ENCODE measurements at places on chromosomes 2 and 18.

DNA sequence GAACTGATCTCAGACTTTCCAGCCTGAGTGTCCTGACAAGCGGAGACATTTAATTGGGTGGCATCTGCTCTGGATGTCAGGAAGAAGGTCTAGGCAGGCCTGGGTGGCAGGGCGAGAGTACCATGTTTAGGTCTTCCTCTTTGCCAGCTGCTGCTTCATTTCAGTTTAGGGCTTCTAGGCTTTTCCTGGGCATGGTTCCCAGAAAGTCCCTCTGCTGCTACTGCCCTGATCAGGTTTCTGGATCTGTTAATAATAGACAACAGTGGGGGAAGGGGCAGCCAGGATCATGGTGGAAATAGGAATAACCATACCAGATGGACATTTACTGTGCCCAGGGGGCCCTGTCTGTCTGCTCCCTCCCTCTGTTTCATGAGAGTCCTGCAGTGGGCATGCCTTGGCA is 2.3 kb upstream of the PLCD4 start:
- no peak for DNase-seq

GRCh38 chr2:66481100-66481549 is 46.2 kb downstream of the MEIS1 start:
- no peak for DNase-seq

GRCh38 chr2:8418721-8419120 is 263.1 kb upstream of the ID2 start:
- DNase-seq: no peak

- no peak for DNase-seq
Observed at GRCh38 chr2:134869946-134870736, 31.7 kb downstream of the ACMSD start.

DNA sequence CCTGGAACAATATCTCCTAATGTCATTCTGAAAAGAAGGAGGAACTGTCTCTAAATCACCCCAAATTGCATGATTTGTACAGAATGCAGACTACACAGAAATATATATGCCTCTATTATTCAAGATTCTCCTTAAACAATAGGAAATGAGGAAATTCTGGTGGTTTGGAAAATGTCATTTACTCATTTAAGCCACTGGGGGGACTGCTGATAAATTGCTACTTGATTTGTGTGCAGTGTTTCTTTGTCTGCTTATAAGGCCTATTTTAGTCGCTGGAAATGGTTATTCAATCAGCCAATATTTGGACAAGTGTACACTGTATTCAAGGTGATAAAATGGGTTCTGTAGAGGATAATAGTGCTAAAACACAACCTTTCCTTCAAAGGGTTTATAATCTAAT is 801.9 kb upstream of the CELF4 start:
- DNase-seq: no peak

DNA sequence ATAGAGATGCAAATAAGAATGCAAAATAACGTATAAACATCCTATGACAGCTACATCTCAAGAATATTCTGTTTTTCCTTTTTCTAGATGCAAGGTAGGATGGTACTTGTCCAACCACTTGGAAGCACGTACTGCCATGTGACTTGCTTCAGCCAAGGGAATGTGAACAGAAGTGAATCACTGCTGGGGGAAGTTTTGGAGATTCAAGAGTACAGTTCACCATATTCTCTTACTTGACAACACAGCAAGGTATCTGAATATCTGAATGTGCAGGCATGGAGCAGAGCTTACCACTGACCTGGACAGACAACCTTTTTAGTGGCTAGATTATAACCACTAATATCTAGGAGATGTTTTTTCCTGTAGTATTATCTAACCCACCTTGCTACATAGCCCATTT is 53.0 kb downstream of the TRIP12 start:
- no peak for DNase-seq

DNA sequence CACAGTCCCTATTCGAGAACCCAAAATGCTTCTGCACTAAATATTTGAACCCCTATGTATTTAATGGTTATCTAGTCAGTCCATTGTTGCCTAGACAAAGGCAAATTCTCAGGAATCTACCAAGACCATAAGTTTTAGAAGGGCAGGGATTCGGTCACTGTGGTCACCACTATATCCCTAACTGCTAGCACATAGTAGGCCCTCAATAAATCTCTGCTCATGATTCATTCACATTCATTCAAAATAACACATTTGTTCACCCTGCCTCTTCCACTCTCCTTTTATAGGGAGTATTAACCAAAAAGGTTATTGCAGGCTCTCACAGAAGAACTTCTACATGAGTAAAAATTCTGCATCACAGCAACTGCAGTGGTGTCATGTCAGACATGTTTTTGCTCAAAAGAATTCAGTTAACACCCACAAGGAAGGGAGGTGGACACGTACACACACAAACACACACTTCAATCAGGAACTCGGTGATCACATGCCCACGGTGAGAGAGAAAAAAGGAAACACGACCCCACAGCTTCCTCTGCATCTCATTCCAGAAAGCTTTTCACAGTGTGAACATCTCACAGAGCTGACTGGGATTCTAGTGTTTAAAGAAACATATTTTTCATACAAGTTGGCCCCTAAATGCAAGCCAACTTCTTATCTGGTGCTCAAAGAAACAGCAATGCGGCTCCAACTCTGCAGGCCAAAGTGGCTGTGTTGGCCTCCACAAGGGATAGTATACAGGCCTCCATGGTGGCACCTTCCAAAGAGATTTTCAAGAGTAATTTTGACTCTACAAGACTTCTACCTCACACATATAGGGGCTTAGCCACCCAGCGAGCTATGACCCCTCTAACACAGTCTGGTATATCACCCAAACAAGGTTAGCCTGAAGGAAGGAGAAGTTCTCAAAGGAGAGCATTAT is 98.0 kb downstream of the ANKRD44 start:
- no peak for DNase-seq

- DNase-seq: no peak
Observed at GRCh38 chr2:106065268-106065982, 128.7 kb downstream of the UXS1 start.

DNA sequence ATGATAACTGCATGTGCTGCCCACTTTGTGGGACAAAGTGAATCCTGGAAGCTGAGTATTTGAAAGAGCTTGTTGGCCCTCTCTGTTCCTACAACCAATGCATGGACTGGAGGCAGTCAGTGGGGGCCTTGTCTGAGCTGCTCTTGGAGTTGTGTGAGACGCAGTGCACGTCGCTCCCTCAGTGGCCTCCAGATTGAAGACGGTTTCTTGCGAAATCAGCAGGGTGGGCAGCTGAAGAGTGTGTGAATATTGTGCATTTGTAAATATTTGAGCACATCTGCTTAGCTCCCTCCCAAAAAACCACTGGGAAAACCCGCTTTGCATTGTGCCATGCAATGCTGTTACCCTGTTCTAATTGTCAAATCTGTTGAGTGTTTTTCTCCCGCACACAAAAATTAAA is 782.8 kb downstream of the PLCL1 start:
- no peak for DNase-seq

GRCh38 chr18:13890761-13891361 is 24.5 kb downstream of the MC2R start:
- no peak for DNase-seq

DNA sequence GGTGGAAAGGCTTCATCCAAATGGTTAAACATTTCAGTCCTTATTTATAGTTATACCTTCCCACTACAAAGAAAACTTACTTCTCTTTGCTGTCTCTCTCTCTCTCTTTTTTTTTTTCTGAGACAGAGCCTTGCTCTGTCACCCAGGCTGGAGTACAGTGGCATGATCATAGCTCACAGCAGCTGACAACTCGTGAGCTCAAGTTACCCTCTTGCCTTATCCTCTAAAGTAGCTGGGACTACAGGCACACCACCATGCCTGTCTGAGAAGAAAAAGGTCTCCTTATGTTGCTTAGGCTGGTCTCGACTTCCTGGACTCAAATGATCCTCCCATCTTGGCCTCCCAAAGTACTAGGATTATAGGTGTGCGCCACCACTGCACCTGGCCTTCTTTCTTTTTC is 32.3 kb upstream of the OLA1 start:
- no peak for DNase-seq

- no peak for DNase-seq
Observed at GRCh38 chr2:222610746-222611145, 45.1 kb downstream of the FARSB start.

DNA sequence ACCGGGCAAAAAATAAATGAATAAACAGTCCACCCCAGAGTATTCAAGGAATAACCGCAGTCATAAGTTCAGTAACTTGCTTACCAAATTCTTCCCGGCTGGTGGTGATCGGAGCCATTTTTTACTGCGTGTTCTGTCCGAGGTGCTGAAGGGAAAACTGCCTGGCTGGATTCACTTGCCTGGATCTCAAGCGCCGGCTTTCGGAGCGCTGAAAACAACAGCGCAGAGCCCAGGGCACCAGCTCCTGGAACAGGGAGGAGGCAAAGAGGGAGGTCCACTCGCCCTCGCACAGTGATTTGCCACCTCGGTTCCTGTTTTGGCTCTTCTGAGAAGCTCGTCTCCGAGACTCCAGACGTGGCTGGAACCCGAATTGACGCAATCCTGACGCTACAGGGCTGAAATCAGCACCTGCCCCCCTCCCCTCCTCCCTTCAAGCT is at the start of gene SYT4:
TSS of gene SYT4 (minus strand) at position 327 of the 437 bp plus-strand sequence. CDS start at position 118, 209 bp downstream.
- peak; percentile 1 for DNase-seq

DNA sequence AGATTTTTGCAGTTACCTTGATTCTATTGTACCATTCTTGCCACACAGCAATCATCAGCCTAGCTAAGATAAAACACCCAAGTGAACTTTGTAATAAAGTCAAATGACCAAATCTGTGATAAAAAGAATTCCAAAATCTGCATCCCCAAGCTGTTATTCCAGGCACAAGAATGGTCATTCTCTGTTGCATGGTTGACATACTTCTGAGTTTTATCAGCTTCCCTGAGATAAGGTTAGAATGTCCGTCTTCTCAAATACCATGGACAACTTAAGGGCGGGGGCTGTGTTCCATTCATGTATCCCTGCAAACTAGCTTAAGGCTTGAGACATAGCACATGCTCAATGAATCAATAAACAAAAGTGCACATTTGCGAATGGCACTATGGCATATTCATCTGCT is 8.1 kb upstream of the BMP10 start:
- no peak for DNase-seq

DNA sequence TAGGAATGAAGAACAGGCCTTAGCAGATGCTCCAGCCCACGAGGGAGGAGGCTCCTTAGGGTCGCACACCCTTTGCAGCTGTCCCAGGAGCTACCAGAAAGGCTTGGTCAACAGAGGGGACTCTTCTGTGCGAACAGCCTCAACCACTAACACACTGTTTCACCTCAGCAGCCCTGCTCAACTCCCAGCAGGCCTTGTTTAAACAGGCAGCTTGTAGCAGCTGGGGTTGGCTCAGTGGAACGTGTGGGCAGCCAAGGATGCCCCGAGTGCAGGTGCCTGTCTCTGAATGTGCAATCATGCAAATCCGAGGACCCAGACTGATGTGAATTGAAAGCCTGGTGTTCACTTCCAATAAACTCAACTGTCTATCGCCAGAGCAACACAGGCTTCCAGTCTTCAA is 88.7 kb upstream of the CXCR4 start:
- no peak for DNase-seq

- no peak for DNase-seq
Observed at GRCh38 chr2:122329278-122329677, 573.8 kb downstream of the TSN start.

DNA sequence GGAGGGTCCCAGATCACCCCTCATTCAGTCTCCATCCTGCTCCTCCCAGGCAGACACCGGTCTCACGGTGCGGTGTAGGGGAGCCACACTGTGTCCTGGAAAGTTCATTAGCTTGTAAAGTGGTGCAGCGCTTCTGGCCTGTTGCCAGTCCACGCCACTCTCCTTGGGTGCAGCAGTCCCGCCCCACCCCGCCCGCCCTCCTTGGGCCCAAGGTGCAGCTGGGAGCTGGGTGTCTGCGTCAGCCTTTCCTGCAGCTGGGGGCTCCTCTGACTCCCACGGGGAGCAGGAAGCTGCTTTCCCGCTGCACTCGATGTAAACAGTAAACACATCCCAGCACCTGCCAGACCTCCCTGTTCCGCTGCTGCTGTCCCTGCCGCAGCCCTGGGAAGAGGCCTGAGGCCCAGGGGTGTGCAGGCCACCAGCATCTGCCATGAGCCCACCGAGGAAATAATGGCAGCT is 53.8 kb upstream of the ASB18 start:
- no peak for DNase-seq

DNA sequence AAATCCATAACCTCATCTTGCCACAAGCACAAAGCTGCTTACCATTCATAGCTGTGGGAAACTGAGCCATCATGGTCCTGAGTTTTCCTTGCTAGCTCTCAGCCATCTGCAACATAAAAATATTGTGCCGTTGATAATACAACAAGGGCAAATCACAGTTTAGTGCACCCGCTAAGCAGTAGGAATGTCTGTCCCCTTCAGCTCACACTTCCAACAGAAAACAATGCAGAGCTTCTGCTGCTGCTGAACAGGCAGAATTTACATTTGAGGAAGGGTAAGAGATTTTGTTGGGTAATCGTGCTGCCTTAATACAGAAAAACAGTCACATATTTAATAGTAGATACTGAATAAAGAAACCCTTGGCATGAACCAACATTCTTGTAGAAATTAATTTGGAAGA is 32.3 kb downstream of the ITSN2 start:
- no peak for DNase-seq

- DNase-seq: peak; percentile 37
Observed at GRCh38 chr2:54455131-54455562, 980 bp upstream of the SPTBN1 start.

DNA sequence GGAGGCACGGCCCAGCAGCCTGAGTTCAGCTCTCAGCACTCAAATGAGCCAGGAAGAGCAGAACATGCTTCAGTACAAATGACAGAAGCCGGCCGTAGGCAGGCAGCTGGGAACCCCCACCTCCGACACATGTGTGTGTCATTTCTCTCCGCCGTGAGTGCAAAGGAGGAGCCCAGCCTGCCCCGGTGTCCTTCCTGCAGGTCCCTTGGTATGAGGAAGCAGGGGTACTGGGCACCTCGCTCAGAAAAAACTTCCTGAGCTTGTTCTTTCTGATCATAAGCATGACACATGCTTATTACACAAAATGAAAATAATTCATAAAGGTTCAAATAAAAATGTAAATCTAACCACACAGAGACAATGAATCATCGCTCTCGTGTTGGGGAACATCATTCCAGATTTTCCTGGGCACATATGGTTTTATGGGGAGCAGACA is 35.3 kb downstream of the KCNF1 start:
- DNase-seq: no peak

- DNase-seq: no peak
Observed at GRCh38 chr2:204507636-204508035, 37.6 kb upstream of the PARD3B start.

DNA sequence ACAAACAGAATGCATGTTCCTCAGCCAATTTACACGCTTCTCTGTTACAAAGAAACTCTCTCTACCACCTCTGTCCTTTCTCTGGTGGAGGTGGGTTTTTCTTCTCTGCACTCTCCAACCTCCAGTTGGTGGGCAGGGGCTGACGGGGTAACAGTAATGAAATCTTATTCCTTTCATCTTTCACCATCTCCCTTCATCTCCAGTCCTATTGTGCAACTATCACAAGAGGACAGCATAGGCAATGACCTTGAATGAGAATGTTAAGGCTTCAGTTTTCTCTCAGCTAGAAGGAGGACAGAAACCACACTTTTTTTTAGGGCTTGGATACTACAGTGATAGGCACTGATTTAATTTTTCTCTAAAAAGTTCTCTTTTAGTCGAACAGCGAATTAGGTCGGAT is 81.7 kb upstream of the NEUROD1 start:
- DNase-seq: no peak

- no peak for DNase-seq
Observed at GRCh38 chr2:214261683-214262082, 149.2 kb upstream of the VWC2L start.

GRCh38 chr18:51522338-51522737 is 324.9 kb upstream of the MEX3C start:
- DNase-seq: no peak

All from HuH-7 (cell line).